ENCODE measurements at places on chromosomes 7 and 10.
A peak's percentile ranks its signal among the peaks of the same experiment; 100 is the strongest.

GRCh38 chr10:60646966-60647796 is 131.1 kb upstream of the CDK1 start:
- no peak for DNase-seq

DNA sequence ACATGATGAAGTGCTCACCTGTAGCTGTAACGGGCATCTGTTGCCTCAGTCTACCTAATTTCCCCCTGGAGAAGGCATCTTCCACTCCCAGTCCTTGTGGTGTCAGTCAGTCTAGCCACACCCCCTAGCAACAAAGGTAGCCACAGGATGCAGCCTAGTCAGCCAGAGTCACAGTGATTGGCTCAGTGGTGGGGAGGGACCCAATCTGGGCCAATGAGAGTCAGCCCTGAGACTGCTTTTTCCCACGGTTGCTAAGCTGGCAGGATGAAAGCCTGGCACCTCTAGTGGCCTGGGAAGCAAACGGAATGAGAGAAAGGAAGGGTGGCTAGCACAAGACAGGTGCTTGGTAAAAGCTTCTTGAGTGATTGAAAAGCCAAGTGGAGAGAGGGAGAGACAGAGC is 118.6 kb downstream of the SH3PXD2A start:
- DNase-seq = peak; percentile 67

DNA sequence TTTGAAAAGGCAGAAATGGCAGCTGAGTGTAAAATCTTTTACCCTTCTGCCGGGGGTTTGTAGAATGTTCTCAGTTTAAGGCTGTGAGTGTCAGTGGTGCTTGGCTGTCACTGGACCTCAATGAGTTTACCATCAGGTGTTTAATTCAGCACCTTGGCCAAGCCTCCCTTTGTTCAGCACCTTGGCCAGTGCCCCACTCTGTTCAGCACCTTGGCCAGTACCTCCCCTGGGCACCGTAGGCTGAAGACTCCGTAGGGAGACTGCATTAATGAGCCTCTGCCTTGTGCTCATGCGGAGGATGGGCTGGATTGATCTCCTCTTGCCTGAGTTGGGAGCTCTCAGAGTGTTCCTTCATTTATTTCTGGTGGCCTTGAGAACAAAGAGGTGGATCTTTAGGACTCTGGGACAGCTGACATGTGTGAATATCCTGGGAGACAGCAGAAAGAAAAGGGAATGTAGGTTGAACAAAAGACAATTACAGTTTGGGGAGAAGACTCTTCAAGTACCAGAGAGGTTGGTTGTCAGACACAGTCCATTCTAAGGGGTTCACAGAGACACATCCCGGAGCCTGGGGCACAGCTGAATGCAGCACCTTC is 1.6 kb downstream of the FAM24A start:
- DNase-seq = peak; percentile 94

DNA sequence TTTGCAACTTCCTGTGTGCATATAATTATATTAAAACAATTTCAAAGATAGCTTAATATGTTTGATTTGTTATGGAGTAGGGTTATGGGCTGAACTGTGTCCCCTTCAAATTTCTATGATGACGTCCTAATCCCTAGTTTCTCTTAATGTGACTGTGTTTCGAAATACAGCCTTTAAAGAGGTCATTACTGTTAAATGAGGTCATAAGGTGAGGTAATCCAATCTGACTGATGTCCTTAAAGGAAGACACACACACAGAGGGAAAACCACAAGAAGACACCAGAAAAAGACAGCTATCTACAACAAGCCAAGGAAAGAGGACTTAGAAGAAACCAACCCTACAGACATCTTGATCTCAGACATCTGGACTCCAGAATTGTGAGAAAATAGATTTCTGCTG is 407.4 kb downstream of the MAGI2 start:
- no peak for DNase-seq

DNA sequence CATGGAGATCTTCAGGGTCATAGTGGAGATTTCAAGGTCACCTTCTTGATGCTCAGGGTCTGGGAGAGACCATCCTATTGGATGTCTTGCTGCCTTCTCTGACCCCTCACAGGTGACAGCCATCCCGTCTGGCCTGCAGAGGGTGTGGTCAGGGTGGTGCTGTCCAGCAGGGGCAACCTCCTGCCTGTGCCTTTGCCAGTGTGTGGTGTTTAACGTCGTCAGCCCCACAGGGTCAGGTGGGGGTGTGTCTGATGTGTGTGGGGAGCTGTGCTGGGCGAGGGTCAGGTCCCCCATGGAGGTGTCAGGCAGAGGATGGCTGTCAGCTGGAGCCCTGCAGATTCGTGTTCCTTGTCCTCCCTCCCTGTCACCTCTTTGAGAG is 16.5 kb downstream of the ADCY1 start:
- no peak for DNase-seq

GRCh38 chr10:73875139-73875475 is 752 bp upstream of the CAMK2G start:
- DNase-seq = no peak

GRCh38 chr10:111999205-111999914 is 184.2 kb downstream of the GPAM start:
- DNase-seq = peak; percentile 36

Data from H1 (cell line).